ENCODE measurements at places on chromosomes 4 and X.

GRCh38 chr4:110998320-110998719 lies 375.4 kb upstream of the PITX2 start:
- no peak for DNase-seq

DNA sequence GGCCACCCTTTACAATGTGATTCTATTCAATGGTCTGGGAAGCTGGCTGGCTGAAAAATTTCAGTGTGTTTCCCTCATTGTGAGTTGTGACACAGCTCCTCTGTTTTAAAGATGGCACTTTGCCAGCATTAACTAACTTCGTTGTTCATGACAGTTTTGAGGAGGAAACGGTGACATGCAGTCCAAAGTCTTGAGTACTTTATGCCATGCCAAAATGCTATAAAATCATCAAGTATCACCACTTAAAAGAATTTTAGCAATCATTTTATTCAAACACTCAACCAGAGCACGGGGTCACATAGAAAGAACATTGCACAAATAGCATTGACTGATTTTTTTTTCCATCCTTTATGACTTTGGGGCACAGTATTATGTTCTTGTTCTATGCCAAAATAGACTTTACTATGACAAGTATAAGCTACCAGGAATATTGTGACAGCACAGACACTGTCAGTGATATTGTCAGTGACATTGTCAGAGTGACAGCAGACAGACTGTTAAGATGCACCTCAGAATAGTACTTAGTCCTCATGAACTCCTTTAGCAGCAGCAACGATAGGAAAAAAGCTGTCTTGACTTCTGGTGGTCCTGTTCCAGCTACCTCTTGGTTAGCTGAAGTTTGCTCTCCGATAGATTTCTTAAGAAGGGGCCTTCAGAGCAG lies 46.7 kb downstream of the CXCL13 start:
- no peak for DNase-seq

- DNase-seq, result no peak
Observed at GRCh38 chr4:14262221-14262620, 634.7 kb upstream of the BOD1L1 start.

GRCh38 chr4:68630371-68630770 lies 40.1 kb downstream of the UGT2B15 start:
- no peak for DNase-seq

- no peak for DNase-seq
Observed at GRCh38 chr4:159770401-159770800, 667.5 kb downstream of the RAPGEF2 start.

- DNase-seq, result no peak
Observed at GRCh38 chrX:21476909-21477308, 102.7 kb downstream of the CNKSR2 start.

GRCh38 chrX:144732588-144732987 lies 514.7 kb upstream of the SPANXN1 start:
- no peak for DNase-seq

GRCh38 chr4:46219872-46220271 lies 96.0 kb upstream of the GABRG1 start:
- no peak for DNase-seq

DNA sequence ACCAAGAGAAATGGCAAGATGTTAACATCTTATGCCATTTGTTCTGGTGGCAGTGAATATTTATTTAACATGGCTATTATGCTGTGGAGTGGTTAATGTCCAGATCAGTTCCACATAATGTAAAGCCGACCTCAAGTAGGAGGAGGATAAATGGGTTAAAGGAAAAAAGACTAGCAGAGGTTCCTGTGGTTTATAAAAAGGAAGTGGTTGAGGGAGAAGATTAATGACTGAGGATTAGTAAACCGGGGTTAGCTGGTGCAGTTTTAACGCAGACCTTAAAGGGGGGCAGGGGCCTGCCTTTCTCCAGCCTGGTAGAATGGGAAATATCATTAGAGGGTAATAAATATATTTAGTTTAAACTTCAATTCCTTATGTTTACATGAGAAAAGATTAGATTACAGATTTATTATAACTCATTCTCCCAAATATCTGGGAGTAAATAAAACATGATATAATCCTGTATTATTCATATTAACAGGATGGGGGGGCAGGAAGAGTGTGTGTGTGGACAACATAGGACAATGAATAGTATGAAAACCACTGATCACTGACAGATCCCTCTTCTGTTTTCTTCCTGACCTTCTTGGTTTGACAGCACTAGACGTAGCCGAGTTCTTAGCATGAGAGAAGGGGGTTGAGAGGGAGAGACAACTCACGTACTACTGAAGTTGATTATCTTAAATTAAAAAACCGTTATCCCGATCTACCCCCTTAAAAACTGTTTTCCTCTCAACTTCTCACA lies 124.1 kb upstream of the LIMCH1 start:
- no peak for DNase-seq

DNA sequence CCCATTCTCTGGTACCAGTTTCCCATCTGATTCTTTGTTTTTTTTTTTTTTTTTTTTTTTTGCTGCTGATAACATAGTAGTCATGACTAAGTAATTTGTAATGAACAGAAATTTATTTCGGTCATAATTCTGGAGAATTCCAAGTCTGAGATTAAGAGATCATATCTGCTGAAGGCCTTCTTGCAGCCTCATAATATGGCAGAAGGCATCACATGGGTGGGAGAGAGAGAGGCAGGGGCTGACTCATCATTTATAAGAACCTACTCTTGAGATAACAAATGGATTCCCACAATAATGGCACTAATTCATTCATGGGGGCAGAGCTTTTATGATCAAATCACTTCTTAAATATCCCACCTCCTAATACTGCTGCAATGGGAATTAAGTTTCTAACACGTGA lies 1034.3 kb downstream of the STIM2 start:
- DNase-seq, result no peak

GRCh38 chrX:42241421-42241820 lies 318.1 kb upstream of the CASK start:
- no peak for DNase-seq
